ENCODE measurements at places on chromosomes 4 and X.
A peak's percentile ranks its signal among the peaks of the same experiment; 100 is the strongest.

- DNase-seq, result no peak
Measured at GRCh38 chr4:84378356-84378755, 120.7 kb downstream of the NKX6-1 start.

GRCh38 chr4:175066923-175067627 lies 148.9 kb downstream of the ADAM29 start:
- no peak for DNase-seq

- no peak for DNase-seq
Measured at GRCh38 chr4:39613093-39613656, 25.5 kb downstream of the SMIM14 start.

DNA sequence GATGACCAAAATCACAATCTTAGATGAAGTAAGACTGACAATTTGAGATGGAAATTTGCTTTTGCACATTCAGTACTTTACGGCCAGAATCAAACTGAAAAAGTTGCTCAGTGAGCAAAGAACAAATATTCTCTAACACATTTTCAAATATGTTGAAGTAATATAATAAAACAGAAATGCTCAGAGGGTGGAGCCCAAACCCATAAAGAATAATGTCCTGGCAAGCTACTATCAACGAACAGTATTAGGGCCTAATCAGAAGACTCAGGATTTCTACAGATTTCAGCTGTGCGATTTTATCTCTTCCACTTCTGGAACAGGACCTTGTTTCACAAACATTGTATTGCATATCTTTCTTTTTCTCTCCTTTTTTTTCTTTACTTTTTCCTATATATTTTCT lies 505.0 kb downstream of the TECRL start:
- DNase-seq, result no peak

GRCh38 chr4:65007841-65008439 lies 598.7 kb upstream of the TECRL start:
- DNase-seq, result no peak

GRCh38 chr4:124030147-124030546 lies 633.6 kb downstream of the SPRY1 start:
- no peak for DNase-seq

GRCh38 chr4:5378002-5378401 lies 326.7 kb downstream of the STK32B start:
- DNase-seq, result no peak

DNA sequence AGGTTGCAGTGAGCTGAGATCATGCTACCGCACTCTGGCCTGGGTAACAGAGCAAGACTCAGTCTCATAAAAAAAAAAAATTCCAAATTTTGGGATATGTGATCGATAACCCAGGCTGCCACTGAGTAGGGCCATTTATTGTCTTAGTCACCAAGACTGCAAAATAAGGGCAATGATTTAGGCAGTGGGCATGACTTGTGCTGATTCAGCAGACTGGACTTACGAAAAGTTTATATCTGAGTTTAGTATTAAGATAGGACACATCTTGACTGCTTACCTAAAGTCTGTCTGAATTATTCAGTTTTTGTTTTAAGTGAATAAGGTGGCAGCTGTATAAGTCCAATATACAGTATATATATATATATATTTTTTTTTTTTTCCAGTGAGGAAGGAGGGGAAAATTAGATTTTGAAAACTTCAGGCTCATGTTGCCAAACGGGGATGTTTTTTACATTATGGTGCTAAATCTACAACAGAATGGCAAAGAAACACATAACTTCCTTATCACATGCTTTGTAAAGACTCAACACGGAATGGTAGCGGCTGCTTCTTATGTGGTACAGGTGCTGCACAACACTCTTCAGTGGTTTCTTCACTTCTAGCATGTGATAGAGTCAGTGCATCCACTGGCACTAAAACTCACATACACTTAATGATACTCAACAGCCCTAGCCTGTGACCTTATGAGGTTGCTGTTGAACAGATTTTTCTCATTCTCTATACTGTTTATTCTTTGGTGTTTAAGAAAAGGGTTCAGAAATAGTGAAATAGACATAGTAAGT lies 6.5 kb downstream of the TEX13D start:
- DNase-seq, result no peak

- DNase-seq, result peak; percentile 9
Measured at GRCh38 chrX:106481341-106481740, 130.4 kb upstream of the RADX start.

GRCh38 chrX:57367649-57368048 lies 81.1 kb downstream of the FAAH2 start:
- DNase-seq, result no peak

GRCh38 chrX:63428348-63428747 lies 77.2 kb upstream of the SPIN4 start:
- DNase-seq, result no peak

DNA sequence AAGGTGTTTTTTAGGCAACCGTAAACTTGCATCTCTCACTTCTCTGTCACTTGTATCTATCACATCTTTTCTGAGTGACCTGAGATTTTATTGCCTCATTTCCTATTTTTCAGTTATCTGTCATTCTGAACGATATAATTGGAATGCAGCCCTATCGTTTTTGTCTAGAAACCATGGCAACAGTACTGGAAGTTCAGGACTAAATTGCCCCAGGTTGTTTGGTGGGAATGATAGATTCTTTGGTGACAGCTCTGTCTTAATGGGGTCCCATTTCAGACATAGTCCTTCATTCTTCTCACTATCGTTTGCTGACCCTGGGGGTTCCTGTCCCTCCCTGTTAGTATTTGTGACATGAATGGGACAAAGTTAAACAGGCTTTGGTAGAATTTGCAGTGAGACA lies 267.7 kb upstream of the GALNT7 start:
- no peak for DNase-seq

GRCh38 chrX:40213092-40213491 lies 115.3 kb upstream of the BCOR start:
- DNase-seq, result no peak

DNA sequence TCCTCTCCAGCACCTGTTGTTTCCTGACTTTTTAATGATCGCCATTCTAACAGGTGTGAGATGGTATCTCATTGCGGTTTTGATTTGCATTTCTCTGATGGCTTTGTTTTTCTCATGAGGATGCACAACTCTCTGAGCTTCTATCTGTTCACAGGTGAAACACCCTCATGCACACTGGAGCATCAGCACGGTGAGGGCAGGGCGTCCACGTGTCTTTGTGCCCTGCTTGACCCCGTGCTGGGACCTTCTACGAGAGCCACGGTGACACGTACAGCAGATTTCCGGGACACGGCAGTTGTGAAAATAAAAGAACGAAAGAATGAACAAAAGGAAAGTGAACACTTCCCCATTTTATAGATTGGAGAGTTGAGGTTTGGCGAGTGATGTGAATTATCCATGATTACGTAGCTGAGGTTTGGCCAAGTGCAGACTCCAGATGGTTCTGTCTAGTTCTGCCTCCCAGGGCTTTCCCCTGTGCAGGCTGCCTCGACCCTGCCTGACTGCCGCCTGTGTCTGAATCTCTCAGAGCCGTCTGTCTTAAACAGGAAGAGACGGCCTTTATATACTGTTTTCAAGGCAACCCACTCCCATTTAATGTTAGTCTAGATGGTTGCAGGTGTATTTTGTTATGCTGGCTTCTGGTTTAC lies 67.8 kb upstream of the SORBS2 start:
- no peak for DNase-seq

- DNase-seq, result no peak
Measured at GRCh38 chr4:68494688-68495087, 47.4 kb downstream of the TMPRSS11E start.

DNA sequence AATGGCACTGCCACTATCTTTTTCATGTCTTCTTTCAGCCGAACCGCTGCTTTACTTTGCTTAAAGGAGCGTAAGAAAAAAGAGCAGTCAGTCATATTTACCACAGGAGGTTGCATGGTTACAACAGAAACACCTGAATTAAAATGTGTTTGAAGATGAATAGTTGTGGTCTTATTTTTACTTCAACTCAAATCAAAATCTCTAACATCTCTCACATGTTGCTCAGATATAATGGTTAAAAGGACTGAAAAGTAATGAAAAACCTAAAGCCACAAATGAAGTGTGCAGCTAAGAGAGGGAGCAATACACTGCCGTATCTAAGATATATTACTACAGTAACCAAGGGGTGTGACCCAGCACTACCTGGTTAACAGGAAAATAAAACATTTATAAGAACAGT lies 27.4 kb downstream of the FAM13A start:
- no peak for DNase-seq
